ENCODE measurements at places on chromosomes 5 and 9. TPM values are rescaled to one million over a fixed set of nuclear protein-coding genes. Genes with fewer than 3 reads are reported as not detected.
A peak's percentile ranks its signal among the peaks of the same experiment; 100 is the strongest.

Gene ARID3C
- 0.27 TPM for total RNA-seq

Gene FAM153A
- total RNA-seq, result 163 TPM

DNA sequence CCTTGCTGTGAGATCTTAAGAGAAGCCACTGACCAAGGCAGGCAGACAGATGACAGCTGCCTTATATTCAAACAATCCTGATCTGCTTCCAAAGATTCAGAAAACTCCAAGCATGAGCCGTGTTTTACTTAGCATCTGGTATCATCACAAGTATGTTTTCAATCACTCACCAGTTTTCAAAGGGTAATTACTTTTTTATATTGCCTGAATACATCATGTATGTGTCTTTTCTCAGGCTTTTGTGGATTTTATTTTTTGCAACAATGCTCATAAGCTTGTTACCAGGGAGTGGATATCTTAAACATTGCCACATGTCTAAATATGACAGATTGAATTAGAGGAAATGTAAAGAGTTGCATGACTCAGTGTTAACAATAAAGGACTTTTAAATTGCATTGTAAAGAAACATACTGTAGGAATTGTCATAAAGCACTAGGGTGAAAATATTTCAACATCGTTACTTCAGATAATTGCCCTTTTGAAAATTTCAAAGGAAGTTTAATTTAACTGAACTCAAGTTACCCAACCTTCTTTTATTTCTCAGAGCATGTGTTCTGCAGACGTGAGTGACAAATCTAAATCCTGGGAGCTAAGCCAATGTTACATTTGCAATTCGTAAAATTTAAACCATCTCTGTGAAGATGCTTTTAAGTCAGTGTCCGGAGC, 326.1 kb downstream of the PLK2 start:
- H3K4me3 ChIP-seq, result no peak overlapping the region
- no peaks in the 10 kb centered on the region for H3K36me3 ChIP-seq
- no peaks in the 10 kb centered on the region for H3K27me3 ChIP-seq

DNA sequence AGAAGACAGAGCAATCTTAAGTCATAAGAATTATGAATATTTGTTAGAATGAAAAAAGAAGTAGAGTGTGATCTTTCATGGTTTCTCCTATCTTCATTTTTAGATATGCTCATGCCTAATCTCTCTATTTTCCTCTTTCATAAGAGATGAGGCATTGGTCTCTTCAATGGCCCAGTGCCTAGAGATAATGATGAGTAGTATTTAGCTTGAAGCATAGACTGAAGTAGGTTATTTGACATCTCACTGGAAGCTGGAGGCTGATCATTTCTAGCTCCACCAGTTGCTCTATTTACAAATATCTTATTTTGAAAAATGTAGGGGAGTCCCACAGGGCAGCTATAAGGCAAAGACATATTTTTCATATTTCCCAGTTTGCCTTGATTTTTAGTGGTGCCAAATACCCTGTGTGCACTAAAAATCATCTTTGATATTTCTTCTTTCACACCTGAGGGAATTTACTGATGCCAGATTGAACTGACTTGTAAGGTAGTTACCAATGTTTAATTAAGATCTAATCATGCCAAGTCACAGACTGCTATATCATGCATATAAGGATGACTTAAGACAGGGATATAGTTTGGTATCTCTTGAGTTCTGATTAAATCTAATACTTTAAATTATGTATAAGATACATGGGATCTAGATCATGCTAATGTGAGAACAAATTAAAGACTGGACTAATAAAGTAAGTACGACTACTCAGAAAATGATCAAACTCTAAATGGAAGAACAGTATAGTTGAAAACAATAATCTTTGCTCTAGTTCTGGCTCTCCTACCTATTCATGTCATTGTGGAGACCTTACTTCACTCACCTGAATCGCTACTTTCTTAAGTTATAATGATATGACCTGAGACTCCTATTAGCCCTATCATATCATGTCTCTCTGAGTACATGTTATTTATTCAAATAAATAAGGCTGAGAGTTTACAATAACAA, 108.2 kb upstream of the IFNE start:
- H3K36me3 ChIP-seq, result no peaks in the 10 kb centered on the region
- H3K27ac ChIP-seq, result no peak overlapping the region
- H3K4me1 ChIP-seq, result no peaks in the 10 kb centered on the region
- no peak for DNase-seq
- no peaks in the 10 kb centered on the region for H3K27me3 ChIP-seq

GRCh38 chr5:152405145-152405544, at the start of gene NMUR2:
Gene NMUR2, minus strand, starts transcription at chr5:152405279. Its CDS starts 166 bp downstream, at chr5:152405113.
- no peaks in the 10 kb centered on the region for H3K27me3 ChIP-seq
- no peak within 1 kb of the TSS for H3K27ac ChIP-seq
- no peaks in the 10 kb centered on the region for H3K36me3 ChIP-seq
- no peak within 1 kb of the TSS for H3K4me3 ChIP-seq
- no peaks in the 10 kb centered on the region for H3K4me1 ChIP-seq

DNA sequence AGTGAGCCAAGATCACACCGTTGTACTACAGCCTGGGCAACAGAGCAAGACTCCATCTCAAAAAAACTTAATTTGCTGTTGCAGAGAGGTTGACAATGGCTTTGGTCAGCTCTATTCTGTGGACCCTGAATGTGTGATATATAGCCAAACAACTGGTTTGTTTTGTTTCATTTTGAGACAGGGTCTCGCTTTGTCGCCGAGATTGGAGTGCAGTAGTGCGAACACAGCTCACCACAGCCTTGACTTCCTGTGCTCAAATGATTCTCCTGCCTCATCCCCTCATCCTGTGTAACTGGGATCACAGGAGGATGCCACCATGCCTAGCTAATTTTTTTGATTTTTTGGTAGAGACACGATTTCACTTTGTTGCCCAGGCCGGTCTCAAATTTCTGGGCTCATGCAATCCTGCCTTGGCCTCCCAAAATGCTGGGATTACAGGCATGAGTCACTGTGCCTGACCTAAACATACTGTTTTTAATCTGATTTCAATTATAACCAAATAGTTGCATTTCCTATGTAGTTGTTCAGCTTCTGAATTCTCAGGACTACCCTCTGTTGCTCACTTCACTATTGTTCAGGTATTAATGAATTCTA, 9.8 kb downstream of the RNF183 start:
- H3K4me1 ChIP-seq, result no peaks in the 10 kb centered on the region
- no peaks in the 10 kb centered on the region for H3K27me3 ChIP-seq
- H3K27ac ChIP-seq, result no peak overlapping the region
- DNase-seq, result no peak
- H3K4me3 ChIP-seq, result no peak overlapping the region
- H3K36me3 ChIP-seq, result peaks cover 52% of the 10 kb centered on the region

DNA sequence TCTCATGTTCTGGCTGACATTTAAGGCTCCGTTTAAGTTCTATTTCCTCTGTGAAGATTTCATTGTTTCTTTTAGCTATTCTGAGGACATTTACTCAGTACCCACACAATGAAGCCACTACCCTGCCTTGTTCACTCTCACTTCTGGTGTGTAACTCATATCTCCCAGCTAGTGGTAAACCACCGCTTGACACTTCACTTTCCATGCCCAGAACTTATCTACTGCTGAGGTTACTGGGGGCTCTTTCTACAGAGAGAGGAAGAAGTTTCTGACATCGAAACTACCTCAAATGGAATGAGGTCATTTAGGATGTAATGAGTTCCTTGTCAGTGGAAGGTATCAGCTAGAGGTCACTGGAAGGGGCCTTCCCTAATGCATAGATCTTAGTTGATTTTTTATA, 501.5 kb downstream of the DMAC1 start:
- H3K4me3 ChIP-seq, result no peak overlapping the region
- DNase-seq, result peak; percentile 22
- no peak overlapping the region for H3K27ac ChIP-seq
- no peaks in the 10 kb centered on the region for H3K4me1 ChIP-seq
- no peaks in the 10 kb centered on the region for H3K27me3 ChIP-seq

GRCh38 chr9:85892401-85892800, 48.5 kb upstream of the NAA35 start:
- DNase-seq, result no peak
- H3K36me3 ChIP-seq, result no peaks in the 10 kb centered on the region
- no peak overlapping the region for H3K27ac ChIP-seq
- H3K4me1 ChIP-seq, result no peaks in the 10 kb centered on the region

GRCh38 chr9:112268413-112268812, 65.0 kb downstream of the PTBP3 start:
- H3K36me3 ChIP-seq, result no peaks in the 10 kb centered on the region
- H3K27me3 ChIP-seq, result no peaks in the 10 kb centered on the region
- peaks cover 4% of the 10 kb centered on the region for H3K4me1 ChIP-seq
- no peak for DNase-seq

- no peaks in the 10 kb centered on the region for H3K36me3 ChIP-seq
- H3K27ac ChIP-seq, result no peak overlapping the region
- no peak for DNase-seq
- no peaks in the 10 kb centered on the region for H3K4me1 ChIP-seq
- H3K4me3 ChIP-seq, result no peak overlapping the region
Observed at GRCh38 chr5:104053353-104053649, 490.7 kb upstream of the NUDT12 start.

DNA sequence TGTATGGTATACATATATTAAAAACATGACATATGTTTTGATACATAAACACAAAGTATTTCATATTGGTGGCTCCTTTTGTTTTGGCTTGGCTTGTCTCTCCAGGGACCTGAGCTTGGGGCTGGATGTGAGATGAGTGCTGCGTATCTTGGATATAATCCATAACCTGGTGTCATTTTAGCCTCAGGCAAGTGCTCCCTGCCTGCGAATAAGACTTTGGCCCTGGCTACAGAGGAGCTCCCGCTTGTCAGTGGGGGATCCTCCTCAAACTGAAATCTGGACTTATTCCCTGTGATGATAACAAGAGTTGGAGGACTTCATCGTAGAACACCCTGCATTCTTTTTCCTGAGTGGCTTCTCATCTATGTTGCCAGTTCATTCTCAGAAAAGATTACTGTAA, 341.7 kb upstream of the CLINT1 start:
- DNase-seq, result no peak
- no peak overlapping the region for H3K27ac ChIP-seq
- H3K27me3 ChIP-seq, result no peaks in the 10 kb centered on the region
- no peaks in the 10 kb centered on the region for H3K36me3 ChIP-seq
- no peak overlapping the region for H3K4me3 ChIP-seq
- H3K4me1 ChIP-seq, result no peaks in the 10 kb centered on the region

DNA sequence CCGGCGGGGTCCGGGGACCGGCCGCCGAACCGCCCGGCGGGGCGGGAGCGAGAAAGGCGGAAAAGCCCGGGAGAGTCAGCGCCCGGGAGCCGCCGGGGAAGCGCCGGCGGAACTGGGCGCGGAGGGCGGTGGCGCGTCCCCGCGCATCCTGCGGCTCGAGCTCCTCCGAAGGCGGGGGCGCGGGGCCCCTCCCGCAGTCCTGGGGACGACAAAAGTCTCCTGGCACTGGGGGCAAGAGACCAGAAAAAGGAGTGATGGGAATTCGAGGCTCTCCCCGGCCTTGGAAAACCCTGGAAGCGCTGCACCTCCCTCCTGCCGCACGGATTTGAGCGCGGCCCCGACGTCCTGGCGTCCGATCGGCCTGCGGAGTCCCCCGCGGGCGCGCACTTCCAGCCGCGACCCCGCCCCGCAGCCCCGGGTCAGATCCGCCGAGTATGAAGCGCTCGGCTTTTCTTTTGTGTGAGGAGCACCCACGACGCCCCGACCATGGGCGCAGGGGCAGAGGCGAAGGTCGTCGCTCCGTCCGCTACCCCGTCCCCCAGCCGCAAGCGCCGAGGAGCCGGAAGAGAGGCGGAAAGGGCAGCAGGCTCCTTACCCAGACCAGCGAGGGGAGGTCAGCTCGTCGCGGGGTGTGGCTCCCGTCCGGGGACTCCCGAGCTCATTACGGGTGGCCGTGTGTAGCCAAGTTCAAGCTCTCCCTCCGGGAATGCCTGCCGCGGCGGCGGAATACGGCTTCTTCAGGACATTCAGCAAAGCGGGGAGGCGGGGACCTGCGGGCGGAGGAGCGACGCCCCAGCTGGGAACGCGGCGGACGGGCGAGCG, at the start of gene EPB41L4A:
Gene EPB41L4A, minus strand, starts transcription at position 114 of the 822 bp plus-strand sequence. CDS start 238 bp downstream, outside the sequence.
- H3K27ac ChIP-seq, result no peak within 1 kb of the TSS
- no peaks in the 10 kb centered on the region for H3K4me1 ChIP-seq
- H3K27me3 ChIP-seq, result peaks cover 9% of the 10 kb centered on the region

DNA sequence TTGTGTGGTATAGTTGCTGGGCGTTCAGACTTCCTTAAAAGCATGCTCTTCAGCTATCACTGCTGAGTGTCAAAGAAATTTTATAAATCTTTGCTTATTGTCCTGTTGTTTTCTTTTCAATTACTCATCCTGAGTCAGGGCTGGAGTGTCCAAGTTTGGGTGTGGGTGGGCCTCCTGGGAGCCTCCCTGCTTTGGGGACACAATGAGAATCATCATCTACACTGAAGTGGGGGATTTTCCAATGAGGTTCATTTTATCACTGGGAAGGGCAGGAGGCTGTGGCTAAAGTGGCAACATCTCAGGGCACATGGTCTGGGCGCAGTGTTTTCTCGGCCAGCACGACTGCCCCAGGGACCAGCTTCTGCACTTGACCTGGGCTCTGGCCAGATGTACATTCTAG, 19.5 kb downstream of the GFPT2 start:
- no peaks in the 10 kb centered on the region for H3K36me3 ChIP-seq
- H3K27me3 ChIP-seq, result no peaks in the 10 kb centered on the region
- no peak overlapping the region for H3K27ac ChIP-seq
- no peak overlapping the region for H3K4me3 ChIP-seq
- DNase-seq, result no peak

DNA sequence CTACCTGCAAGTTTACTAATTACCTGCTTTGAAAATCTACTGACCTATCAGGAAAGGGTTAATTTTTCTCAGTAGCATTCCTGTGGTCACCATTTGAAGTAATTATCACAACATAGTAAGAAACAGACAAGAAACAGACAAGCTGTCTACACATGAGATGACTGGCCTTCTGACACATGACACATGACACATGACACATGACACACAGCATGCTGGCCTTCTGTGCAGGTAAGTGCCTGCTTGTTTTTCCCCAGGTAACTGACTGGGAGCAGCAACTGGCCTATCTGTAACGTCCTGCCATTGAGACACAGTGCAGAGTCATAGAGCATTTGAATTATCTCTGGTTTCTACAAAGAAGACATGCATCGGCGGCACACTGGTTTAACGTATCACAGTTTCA, 222.4 kb downstream of the CTNND2 start:
- H3K27ac ChIP-seq, result no peak overlapping the region
- H3K4me1 ChIP-seq, result no peaks in the 10 kb centered on the region
- no peak for DNase-seq
- no peaks in the 10 kb centered on the region for H3K36me3 ChIP-seq
- no peak overlapping the region for H3K4me3 ChIP-seq

- H3K36me3 ChIP-seq, result no peaks in the 10 kb centered on the region
- H3K27me3 ChIP-seq, result no peaks in the 10 kb centered on the region
- peaks cover 4% of the 10 kb centered on the region for H3K4me1 ChIP-seq
- no peak overlapping the region for H3K27ac ChIP-seq
Observed at GRCh38 chr5:138805096-138805495, 51.9 kb downstream of the CTNNA1 start.

DNA sequence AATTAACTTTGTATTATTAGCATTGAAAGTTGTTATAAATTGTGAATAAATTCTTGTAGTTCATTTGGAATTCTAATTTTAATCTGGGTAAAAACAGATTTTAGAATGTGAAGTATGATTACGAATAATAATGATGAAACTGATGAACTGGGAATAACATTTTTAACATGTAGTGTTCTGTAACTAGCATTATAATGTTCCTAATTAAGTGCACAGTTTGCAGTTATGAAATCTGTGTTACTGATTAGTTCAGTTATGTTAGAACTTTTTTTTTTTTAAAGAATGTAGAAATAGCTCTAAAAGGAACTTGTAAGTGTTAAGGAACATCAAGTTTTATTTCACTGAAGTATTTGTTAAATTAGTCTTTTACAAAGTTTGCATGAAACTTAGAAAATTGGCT, 48.9 kb upstream of the EIF4EBP3 start:
- H3K27me3 ChIP-seq, result no peaks in the 10 kb centered on the region
- no peaks in the 10 kb centered on the region for H3K4me1 ChIP-seq
- H3K4me3 ChIP-seq, result no peak overlapping the region
- no peak overlapping the region for H3K27ac ChIP-seq

Measured in naive thymus-derived CD4-positive, alpha-beta T cell (primary cell).